ENCODE measurements at places on chromosomes 6 and 20.

DNA sequence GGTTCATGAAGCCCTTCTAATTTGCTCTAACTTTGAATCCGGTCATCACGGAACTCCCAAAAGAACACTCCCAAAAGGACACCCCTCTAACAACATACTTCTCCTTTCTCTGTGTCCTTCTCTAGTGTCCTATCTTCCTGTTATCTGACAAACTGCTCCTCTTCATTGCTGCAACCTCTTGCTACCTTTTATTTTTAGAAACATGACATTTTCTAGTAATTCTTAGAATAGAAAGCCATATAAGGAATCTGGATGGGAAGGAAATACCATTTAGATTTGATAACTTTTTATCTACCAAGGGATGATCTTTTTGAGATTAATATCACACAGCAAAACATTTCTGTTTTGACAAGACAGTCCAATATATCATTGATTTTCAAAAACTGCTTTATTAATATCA is 63.1 kb downstream of the COL12A1 start:
- no peak for DNase-seq

DNA sequence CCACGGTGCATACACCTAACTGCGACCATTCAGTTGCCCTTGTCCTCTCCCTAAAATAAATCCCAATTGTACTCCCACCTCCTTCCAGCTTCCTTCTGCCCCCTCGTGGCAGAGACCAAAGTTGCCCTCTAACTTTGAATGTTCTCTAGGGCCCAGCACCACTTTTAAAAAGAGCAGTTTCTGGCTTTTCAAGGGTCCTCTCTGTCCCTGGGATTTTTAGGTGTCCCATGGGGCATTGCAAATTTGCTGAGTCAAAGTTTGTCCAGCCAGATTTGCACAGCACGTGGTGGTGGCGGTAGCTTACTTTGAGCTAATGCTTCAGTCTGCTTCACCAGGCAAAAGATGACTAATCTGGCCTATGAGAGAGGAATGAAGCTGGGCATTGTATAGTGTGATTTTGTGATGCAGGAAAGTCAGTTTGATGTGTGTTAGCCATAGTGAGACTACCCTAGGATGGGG is 100.2 kb downstream of the PERP start:
- no peak for DNase-seq

GRCh38 chr6:133017581-133017980 is 203.2 kb downstream of the RPS12 start:
- DNase-seq: no peak

GRCh38 chr6:72941751-72942150 is 283.5 kb downstream of the KHDC1L start:
- no peak for DNase-seq

- no peak for DNase-seq
These were observed 108.2 kb downstream of the CDH26 start for GRCh38 chr20:60066438-60066823.

- no peak for DNase-seq
These were observed at the start of gene HSPA12B for GRCh38 chr20:3732327-3733118. HSPA12B (plus strand) TSS chr20:3732685; CDS start chr20:3738675, 5,990 bp downstream.

GRCh38 chr6:41900861-41901260 is 5.7 kb upstream of the USP49 start:
- DNase-seq: no peak

GRCh38 chr20:58137651-58138265 is 90.7 kb downstream of the ANKRD60 start:
- no peak for DNase-seq

GRCh38 chr6:43451348-43451747 is 4.0 kb downstream of the DLK2 start:
- no peak for DNase-seq

DNA sequence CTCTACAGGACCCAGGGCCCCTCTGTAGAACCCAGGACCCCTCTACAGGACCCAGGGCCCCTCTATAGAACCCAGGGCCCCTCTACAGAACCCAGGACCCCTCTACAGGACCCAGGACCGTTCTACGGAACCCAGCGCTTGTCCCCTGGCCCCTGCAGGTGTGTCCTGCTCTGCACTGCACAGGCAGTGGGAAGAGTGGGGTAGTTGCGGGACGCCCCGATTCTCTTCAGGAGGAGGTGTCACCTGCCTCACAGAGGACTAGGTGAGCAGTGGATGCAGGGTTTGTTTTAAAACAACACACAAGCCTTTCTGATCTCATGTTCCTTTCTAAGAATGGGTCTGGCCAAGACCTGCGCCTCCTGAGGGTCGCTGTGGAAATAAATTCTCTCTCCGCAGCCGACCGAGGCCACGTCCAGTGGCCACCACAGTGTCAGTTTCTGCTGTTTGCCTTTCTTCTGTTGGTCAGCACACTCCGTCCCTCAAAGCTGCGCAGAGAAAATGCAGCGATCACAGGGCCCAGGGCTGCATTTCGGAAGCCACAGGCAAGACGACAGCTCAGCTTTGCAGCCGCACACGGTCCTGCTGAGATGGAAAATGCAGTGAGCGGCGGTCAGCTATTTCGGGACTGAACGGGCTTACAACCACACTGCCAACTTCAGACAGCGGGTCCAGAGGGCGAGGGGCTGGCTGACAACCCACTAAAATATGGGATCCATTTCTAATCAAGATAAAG is 135.2 kb downstream of the DLL1 start:
- DNase-seq: no peak

- no peak for DNase-seq
These were observed 194.2 kb downstream of the SLC35F1 start for GRCh38 chr6:118101220-118101619.

- no peak for DNase-seq
These were observed 206.5 kb downstream of the DOK5 start for GRCh38 chr20:54681869-54682268.

GRCh38 chr6:139597087-139597763 is 222.8 kb upstream of the CITED2 start:
- DNase-seq: no peak

DNA sequence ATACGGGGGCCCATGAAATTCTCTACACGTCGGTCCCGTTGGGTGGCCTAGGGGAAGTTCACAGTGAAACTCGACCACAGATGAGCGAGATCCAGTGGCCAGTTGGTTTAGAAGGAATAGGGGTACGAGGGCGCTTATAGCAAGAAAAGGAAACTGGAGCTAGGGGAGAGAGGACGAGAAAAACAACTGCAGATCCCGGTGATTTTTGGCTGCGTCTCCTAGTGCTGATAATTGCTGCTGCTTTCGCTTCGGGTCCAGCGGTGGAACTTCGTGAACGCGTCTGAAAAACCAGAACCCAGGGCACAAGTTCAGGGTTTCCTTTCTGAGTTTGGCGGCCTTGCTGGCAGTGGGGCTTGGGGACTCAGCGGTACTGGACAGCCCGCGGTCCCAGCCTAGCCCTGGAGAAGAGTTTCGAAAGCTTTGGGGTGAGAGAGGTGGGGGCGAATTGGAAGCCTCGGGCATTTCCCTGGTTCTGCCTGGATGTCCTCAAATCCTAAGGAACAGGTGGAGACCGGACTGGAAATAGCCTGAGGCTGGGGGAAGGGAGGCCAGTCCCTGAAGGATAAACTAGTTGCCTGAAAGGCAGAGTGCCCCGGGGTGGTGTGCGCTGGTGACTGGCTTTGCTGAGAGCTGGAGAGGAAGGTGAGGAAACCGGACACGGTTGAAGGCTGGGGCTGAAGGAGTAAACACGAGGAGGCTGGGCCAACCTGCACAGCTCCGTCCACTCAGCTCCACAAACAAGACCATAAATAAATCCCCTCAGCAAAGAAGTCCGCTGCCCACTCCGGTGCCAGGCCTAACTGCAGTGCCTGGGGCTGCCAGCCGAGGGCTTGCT is 793 bp downstream of the GMPR start:
- DNase-seq: no peak

DNA sequence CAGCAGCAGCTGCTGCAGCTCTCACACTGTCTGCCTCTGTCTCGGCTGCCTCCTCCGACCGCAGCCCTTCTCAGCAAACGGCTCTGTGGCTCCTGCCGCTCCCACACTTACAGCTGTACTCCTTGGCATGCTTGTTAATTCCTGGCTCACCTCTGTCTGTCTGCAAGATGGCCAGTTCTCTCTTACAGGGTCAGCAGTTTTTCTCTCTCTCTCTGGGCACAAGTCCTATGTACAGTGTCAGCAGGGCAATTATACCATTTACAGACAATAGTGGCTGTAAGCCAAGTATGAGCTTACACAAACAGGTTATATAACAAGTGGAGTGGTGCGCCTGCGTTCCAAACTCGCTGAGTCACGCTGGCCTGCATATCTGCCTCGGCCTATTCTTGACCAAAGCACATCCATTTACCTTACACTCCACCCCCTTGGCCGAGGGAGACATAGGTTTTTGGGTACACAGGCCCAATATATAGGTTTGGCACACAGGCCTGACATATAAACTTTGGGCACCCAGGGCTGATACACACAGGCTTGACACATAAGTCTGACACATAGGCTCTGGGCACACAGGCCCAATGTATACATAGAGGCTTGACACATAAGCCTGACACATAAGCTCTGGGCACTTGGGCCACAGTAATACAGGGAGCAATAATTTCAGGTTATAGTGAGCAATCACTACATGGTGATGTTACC is 4.4 kb downstream of the ZKSCAN3 start:
- DNase-seq: no peak

- no peak for DNase-seq
These were observed 962.1 kb downstream of the GRIK2 start for GRCh38 chr6:102355578-102355977.

- DNase-seq: no peak
These were observed 146.9 kb downstream of the PHACTR3 start for GRCh38 chr20:59751075-59751711.

DNA sequence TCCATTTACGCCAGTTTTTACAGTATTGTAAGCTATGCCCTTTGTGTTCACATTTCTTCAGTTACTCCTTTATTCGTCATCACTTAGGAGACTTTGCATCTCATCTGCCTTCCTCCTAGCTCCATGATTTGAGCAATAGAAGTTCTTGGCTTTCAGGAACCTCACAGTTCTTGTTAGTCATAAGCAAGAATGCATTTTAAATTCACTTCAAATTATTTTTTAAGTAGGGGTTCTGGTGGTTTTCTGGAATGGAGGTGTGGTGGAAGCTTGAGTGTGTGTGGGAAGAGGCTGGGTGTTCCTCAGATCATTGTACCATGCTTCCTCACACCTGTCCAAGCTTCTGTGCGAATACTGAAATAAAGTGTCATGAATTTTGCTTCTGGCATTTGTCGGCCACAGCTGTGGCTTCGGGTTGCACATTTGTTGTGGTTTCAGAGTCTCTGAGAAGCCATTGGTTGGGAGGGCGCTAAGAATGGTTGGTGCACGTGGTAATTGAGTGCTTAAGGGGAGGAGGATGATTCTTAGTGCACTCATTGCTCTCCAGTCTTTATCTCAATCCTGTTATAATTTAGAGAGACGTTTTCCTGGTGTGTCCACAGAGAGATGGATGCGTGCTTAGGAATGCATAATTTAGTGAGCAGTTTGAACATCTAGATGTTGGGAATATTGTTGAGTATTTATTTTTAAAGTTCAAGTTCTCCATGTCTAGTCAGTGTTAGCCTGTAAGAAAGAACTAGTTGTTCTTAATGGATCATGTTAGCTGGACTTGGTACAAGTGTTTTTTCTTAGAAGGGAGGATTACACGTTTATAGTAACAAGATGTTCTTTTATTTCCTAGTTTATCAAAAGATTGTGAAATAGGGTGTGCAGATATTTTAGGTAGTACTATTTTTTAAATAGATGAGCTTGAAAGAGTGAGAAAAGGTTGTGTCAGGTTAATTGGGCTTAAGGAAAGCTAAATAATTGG is 31.9 kb downstream of the FOXO3 start:
- DNase-seq: peak; percentile 25

DNA sequence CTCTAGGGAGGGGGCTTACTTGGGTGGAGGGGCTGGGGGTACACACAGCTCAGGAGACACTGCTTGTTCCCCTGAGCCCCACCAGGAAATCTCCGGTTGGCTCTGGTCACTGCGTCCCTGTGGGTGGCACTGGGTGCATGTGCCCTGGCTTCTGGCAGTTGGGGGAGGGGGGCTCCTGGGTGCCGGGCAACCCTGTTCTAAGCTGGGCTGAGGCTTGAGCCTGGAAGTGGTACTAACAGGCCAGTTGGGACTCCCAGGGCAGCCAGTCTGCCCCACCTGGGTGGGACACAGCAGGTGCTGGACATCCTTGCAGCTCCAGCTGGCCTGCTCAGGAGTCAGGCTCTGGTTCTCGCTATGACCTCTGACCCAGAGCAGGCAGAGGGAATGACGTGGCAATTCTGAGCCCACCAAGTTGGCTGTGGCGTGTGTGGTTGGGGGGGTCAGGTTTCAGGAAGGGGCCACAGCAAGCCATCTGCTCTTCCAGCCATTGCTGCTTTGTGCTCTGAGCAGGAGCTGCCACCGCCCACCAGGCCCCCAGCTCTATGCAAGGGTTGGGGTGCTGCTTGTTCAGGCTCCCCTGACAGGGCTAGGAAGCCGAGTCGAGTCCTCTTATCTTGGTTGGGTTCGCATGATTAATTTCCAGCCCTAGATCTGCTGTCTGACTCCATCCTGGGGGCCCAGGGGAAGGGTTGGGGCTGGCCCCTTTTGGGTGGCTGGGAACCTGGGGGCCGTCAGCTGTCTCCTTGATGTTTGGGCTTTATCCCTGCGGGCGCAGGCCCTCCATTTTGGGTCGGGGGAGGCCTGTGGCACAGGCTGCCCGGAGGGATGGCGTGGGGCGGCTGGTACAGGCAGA is 590 bp downstream of the C20orf204 start:
- DNase-seq: no peak

GRCh38 chr6:5936631-5937030 is 70.1 kb downstream of the NRN1 start:
- no peak for DNase-seq

GRCh38 chr6:134464690-134465411 is 146.9 kb upstream of the SGK1 start:
- no peak for DNase-seq

- DNase-seq: no peak
These were observed 103.4 kb upstream of the KCNG1 start for GRCh38 chr20:51126337-51126736.

DNA sequence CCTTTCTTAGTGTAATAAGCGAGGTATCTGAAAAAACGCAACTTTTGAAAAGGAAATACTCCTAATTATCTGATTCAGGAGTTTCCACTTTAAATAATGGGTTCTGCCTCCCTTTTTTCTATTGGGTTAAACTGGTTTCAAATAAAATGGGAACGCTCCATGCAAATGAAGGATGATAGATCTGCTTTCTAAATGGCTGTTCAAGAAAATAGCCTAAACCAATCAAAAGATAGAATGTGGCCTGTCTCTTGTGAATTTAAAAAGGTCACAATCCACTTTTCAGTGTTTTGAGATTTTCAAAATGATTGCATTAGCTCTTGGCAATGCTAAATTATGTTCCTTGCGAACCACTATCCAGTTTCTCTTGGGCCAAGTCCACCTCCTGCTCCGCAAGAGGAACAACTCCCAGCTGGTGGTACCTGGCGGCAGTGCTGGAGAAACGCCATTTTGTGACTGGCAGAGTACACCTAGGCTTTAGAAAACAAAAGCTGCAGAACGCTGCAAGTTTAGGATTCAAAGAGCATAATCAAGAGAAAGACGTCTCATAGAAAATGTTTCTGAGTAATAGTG is 56.7 kb downstream of the TRIM38 start:
- no peak for DNase-seq

DNA sequence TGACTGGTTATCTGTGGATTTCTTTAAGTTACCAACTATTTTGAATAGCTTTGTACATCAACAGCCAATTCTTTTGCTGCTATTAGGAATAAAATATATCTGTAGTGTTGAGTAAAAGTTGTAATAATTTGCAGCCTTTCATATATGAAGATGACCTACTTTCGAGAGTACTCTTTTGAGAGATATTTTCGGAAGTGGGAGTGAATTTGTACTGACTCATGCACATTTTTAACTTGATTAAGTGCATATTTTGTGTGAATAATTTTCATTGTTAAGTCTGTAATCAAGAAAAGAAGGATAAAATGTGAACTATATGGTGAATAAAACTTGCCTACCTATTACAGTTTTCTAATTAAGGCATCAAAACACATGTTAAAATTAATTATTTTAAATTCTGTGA is 51.9 kb downstream of the L3MBTL3 start:
- DNase-seq: no peak
